Activated CD4-positive, CD25-positive, alpha-beta regulatory T cell (primary cell): ENCODE measurements at places on chromosomes 5 and 9.

DNA sequence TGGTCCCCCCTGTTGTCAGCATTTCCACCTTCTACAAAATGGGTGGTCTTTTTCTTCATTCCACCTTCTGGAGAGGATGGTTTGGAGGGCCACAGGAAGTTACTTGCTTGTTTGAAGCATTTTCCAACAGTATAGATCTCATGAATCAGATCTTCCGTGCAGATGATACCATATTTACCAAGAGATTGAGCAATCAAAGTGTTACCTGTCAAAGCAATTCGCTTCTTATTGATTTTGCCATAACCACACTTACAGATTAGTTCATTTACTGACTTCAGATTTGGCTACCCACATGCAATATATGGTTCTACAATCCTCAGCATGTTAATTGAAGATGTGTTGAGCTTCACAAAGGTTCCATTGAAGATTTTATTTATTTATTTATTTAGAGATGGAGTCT lies 14.0 kb upstream of the TEX48 start:
- no peak for DNase-seq

- no peak for DNase-seq
Measured at GRCh38 chr9:134485653-134486052, 155.9 kb upstream of the COL5A1 start.

GRCh38 chr9:116937361-116937760 lies 250.3 kb downstream of the TRIM32 start:
- DNase-seq = no peak

DNA sequence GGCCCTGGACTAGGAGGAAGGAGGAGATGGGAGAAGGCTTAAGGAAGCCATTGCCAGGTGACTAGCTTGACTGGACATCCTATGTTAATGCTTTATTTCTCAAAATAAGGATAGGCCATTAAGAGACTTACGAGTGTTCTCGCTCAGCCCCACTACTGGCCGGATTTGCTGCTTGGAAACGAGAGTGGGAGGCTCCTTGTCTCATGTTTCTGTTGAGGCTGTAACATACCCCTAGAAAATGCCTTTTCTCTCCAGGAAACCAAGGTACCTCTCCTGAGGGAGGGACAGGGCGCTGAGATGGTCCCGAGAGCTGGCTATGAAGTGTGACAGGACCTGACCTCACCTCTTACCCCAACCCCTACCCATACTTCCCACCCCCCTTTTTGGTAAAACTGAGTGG lies 60.0 kb downstream of the RALGPS1 start:
- DNase-seq = no peak

DNA sequence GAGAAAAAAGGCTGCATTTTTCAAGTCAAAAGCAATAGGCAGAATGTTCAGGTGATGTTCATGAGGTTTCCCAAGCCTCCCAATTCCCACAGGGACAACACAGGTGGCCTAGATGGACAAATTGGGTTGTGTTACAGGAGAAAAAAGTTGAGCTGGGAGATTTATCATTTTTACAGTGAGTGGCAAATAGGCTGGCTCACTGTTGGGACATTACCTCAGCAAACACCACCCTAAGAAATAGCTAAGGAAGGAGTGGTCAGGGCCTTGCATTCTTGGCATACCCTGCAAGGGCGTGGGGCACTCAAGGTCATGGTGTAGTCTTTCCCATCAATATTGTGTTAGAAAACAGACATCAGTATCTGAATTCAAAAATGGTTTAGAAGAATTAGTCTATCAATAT lies 23.3 kb upstream of the CPLANE1 start:
- no peak for DNase-seq

DNA sequence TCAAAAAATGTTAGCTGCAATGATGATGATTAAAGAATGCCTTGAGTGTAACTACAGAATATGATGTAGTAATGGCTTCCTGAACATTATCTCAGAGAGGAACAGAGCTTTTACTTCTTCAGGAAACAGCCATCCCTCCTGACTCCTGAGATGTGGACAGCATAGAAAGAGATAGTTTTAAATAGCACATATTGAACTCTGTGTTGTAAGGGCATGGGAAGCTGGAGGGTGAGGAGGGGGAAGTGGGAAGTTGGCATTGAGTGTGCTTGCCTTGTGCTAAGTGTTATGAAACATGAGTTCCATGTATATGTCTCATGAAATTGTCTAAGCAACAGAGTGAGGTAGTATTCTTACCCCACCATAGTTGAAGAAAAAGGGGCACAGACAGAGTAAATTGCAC lies 161.5 kb upstream of the SLC28A3 start:
- DNase-seq = no peak

DNA sequence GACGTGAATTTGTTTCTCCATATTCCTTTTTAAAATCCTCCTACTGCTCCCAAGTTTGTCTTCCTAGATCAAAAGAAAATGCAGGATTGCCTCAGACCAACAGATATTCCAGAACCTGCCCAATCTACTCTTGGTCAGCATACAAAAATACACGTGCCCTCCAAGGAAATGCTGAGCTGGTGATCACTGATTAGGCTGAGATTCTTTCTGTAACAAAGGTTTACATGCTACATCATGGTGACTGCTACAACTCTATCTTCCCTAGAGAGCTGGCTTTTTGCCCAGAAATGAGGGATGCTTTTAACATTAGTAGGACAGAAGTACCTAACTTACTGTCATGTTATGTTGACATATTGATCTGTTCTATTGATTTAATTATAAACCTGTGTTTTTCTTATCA lies 35.5 kb downstream of the OR2Y1 start:
- no peak for DNase-seq

- no peak for DNase-seq
Measured at GRCh38 chr5:119678351-119679028, 49.1 kb downstream of the FAM170A start.

DNA sequence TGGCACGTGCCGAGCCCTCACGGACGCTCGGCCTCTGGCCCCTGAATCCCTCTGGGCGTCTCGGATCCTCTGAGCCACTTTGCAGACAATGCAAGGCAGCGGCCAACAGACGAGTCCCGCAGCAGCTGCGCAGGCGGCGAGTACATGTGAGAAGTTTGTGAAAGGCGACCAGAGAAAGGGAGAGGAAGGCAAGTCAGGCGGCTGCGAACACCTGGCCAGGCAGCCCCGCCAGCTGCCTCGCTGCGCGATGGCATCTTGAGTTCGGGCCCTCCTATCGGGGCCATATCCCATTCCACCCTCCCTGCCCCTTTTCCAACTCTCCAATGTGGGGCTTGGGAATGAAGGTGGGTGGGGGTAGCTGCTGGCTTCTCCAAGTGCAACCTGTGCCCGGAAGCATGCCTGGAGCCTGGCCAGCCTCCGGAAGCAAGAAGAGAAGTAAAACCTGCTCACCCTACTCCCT lies 4.5 kb upstream of the POU4F3 start:
- DNase-seq = no peak

GRCh38 chr5:51997949-51998348 lies 614.7 kb downstream of the ISL1 start:
- no peak for DNase-seq

DNA sequence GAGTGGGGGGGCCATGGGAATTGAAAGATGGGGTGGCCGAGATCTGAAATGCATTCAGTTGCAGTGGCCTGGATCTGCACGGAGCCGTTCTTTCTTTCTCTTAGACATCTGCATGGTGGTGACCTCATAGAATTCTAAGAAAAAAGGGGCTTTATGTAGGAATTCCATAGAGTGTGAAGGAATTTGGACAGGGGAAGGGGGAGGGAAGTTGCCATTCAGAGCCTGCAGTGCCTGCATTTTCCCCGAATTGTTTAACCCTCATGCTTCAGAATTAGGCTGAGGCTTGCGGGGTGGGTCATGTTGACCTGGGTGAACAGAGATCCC lies 4.9 kb downstream of the NEK6 start:
- no peak for DNase-seq

DNA sequence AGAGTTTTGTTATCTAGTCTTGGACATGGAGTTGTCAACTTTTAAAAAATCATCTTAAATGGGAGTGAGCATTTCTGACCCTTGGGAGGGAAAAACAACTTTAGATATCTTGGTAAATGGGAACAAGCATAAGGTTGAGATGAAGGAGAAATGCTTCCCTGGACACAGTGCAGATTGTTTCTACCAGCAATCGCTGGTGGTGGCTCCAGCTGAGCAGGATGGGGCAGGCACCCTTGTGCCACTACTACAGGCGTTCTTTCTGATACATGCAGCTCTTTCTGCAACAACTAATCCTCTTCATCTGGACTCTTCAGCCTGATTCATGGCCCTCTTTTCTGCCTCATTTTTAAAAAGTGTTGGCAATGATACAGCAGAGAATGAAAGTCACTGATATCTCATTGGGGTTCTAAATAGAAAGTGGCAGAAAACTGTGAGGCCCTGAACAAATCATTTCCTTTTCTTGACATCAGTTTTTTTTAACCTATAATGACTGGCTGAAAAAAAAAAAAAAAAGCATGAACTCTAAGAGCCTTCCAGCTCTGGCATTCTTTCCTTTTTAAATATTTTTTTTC lies 409.4 kb upstream of the PTGER4 start:
- DNase-seq = no peak

DNA sequence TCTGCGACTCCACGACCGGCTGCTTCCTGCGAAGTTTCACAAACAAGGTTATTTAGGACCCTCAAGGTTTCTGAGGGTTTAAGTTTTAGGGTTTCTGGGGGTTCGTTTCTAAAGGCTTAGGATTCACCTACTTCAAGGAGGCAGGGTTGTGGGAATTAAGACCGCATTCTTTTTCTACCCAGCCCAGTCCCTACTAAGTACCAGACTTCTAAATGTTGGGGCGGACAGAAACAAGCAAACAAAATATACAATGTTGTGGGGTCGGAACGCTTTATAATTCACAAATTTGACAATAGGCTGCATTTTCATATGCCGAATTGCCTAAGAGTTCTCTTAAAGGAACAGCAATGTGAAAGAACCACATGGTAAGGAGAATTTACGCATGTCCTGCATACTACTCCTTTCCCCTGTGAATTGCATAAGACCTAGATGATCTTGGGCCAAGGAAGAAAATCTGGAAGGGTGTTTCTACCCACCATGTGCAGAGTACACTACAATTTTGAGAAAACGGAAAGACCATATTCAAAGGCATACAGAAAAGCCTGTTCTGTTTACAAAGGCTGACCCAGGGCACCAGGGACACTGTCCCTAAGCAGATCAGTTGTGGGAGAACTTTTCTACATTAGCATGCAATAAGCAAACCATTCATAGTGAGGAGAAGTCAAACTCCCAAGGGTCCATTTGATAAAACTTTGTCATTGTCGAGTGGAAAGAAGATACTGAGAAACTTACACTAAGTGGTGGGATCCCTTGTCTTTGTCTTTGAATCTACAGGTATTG lies 457.3 kb downstream of the RAB3C start:
- DNase-seq = no peak

GRCh38 chr5:31972558-31972957 lies 201.6 kb downstream of the GOLPH3 start:
- DNase-seq = no peak

- no peak for DNase-seq
Measured at GRCh38 chr5:86786955-86787354, 169.2 kb downstream of the COX7C start.

DNA sequence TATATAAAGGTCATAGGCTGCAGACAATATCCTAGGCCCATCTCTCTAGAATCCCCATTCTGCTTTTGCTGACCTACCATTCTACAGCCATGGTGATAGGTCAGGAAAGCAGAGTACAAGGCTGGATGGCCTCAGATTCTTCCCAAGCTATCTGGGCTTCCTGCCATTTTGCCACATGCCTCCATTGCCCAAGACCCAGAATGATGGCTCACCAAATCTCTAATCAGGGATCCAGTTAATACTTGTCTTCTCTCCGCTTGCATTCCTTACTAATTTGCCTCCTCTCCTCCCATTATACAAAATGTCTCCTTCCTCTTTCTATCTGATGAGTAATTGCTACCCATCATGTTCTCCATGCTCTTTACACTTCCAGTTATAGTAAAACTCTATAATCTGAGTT lies 22.7 kb upstream of the NDUFS4 start:
- no peak for DNase-seq

DNA sequence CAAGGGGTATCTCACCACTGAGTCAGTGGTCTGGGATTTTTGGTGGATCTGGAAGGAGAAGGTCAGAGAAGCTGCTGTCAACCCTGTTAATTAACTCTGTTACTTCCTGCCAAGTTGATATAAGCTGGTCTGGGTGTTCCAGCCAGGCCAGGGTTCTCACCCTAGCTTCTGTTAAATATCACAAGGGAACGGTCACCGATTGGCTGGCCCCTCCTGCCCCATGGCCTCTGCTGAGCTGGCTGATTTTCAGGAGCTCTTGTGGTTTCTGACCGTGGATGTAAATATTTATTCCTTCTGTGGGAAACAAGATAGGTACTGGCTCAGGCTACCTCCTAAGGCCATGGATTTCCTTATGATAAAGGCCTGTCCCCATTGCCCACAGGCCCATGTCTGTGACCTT lies 1.0 kb downstream of the ADAMTS13 start:
- no peak for DNase-seq

GRCh38 chr5:44233691-44234090 lies 155.5 kb downstream of the FGF10 start:
- DNase-seq = no peak

- DNase-seq = no peak
Measured at GRCh38 chr5:41325074-41325473, 111.7 kb upstream of the C6 start.

DNA sequence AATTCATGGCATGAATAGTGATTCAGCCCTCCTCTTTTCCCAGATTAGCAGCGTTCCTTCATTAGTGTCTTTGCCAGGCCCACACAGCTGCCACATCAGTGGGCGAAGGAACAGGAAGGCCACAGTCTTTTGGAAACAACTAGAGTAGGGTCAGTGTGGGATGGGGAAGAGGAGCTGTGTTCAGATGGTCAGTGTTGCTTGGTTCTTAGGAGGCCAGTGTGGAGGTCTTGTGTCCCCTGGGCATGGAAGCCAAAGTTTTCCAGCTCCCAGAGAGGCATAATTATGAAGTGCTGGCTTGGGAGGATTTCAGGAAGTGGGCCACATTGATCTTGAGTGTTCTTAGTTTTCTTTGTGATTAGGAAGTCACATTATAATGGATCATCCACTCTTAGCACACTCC lies 269.6 kb downstream of the PSAT1 start:
- no peak for DNase-seq

GRCh38 chr5:173675287-173675996 lies 59.0 kb upstream of the BOD1 start:
- DNase-seq = no peak

DNA sequence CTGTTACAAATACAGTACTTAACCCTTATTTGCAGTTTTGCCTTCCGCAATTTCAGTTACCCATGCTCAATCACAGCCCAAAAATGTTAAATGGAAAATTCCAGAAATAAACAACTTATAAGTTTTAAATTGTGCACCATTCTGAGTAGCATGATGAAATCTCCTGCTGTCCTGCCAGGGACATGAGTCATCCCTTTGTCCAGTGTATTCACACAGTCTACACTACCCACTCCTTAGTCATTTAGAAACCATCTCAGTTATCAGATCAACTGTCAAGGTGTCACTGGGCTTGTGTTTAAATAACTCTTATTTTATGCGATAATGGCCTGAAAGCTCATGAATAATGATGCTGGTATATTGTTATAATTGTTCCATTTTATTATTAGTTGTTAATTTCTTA lies 95.8 kb downstream of the PLCXD3 start:
- no peak for DNase-seq

GRCh38 chr5:65951330-65951729 lies 25.0 kb downstream of the ERBIN start:
- DNase-seq = no peak

- no peak for DNase-seq
Measured at GRCh38 chr5:176643491-176644219, 3.6 kb upstream of the TSPAN17 start.
